ENCODE measurements at places on chromosomes 2 and 18. TPM values are rescaled to one million over a fixed set of nuclear protein-coding genes. Genes with fewer than 3 reads are reported as not detected.

Gene CRYGC
- not detected for total RNA-seq

Gene REL
- 8.6 TPM for total RNA-seq

GRCh38 chr2:72415241-72415661, 267.6 kb upstream of the CYP26B1 start:
- DNase-seq, result no peak

DNA sequence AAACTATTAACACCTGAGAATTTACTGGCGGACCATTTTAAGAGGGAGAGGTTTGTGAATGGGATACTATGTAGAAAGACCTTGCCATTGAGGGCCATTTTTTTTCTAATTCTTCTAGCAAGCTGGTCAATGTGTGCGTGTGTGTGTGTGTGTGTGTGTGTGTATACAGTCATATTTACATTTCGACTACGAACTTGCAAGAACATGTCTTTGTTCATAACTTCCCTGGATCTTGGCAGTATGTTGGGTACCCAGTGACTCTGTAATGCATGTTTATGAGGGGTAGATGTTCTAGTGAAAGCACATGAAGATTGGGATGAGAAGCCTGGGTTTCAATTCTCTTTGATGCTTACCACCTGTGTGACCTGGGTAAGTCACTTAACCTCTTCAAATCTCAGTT, 133.6 kb downstream of the UBE2E3 start:
- no peak for DNase-seq

DNA sequence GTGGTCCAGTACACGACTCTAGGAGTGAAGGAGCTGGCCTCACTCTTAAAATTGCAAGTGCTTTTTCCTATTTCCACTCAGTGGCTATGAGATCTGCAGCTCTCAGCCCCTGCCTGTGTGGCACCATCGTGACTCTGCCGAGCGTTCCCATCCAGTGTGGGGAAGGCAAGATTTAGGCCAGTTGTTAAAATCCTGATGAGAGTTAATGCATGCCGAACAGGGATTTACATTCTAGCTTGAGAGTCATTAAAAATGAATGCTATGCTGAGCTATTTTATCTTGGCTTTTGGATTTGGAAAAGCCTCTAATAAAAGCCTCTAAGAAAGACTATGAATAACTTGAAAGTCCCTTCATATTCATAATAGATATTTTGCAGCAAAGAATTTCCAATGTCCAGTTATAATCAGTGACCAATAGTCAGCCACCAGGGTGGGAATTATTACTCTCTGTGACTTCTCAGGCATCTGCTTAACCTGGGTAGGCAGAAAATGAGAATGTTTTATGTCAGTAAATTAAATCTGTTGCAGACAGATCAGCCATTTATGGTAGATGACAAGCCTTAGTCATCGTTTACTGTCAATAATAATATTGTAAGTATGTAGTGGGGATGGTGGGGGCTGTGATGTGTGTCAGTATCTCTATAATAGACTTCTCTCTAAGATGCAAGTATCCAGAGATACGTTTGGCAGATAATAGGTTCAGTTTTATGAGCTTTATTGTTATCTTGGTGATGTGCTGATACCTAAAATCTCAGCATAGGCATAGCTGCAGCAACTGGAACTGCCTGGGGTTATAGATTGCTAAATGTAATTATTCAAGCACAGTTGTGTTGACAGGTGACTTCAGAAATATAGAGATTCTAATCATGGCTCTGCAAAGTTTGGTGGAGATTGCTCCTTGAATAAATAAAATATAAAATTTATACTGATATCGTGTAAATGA, 207.8 kb downstream of the SOCS6 start:
- DNase-seq, result no peak

- DNase-seq, result no peak
Observed at GRCh38 chr2:137829251-137829650, 135.0 kb upstream of the HNMT start.
